ENCODE measurements at places on chromosomes 12 and 14.

DNA sequence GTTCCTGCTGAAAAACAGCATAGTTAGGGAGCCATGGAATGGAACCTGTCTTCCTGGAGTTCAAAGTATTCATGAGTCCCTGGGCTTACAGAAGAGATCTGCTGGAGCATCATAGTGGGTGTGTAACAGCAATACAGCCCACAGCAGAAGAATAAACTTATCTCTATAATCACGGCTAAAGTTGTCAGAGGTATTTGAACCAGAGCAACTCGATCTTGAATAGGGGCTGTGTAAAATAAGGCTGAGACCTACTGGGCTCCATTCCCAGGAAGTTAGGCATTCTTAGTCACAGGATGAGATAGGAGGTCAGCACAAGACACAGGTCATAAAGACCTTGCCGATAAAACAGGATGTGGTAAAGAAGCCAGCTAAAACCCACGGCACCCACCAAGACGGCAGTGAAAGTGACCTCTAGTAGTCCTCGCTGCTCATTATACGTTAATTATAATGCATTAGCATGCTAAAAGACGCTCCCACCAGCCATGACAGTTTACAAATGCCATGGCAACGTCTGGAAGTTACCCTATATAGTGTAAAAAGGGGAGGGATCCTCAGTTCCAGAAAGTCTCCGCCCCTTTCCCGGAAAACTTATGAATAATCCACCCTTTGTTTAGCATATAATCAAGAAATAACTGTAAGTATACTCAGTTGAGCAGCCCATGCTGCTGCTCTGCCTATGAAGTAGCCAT is 223.4 kb downstream of the PCNX1 start:
- no peak for DNase-seq

DNA sequence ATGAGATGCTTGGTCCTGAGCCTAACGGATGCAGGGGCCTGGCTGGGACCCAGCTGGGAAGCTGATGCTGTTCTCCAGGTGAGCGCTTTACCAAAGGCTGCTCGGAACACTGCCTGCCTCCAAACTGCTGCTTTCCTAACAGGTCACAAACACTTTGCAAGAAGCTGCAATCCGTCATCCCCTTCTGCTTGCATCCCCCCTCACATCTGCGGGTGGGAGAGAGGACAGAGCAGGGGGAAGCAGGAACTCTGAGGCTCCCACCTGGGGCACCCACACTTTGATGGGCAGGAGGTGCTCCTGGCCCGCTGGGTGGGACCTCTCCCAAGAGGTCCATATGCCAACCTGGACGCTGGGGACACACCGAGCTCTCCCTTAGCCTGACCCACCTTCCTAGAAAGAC is 24.9 kb upstream of the PPP2R5C start:
- no peak for DNase-seq

DNA sequence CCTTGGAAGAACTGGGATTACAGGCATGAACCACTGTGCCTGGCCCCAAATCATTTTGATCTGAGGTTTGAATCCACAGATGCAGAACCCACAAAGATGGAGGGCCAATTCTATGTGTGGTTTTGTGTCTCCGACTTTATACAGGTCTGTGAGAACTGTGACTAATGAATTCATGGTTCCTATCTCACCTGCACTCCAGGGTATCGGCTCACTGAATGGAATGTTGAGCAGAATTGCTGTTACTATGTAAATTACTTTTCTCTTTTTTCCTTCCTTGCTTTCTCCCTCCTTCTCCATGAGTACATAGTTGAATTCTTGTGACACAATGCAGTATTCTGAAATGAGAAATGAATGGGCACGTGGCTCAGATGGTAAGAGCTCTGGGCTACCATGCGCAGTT is 21.1 kb upstream of the GALNT16 start:
- no peak for DNase-seq

GRCh38 chr14:95815226-95815690 is 61.4 kb upstream of the TUNAR start:
- no peak for DNase-seq

DNA sequence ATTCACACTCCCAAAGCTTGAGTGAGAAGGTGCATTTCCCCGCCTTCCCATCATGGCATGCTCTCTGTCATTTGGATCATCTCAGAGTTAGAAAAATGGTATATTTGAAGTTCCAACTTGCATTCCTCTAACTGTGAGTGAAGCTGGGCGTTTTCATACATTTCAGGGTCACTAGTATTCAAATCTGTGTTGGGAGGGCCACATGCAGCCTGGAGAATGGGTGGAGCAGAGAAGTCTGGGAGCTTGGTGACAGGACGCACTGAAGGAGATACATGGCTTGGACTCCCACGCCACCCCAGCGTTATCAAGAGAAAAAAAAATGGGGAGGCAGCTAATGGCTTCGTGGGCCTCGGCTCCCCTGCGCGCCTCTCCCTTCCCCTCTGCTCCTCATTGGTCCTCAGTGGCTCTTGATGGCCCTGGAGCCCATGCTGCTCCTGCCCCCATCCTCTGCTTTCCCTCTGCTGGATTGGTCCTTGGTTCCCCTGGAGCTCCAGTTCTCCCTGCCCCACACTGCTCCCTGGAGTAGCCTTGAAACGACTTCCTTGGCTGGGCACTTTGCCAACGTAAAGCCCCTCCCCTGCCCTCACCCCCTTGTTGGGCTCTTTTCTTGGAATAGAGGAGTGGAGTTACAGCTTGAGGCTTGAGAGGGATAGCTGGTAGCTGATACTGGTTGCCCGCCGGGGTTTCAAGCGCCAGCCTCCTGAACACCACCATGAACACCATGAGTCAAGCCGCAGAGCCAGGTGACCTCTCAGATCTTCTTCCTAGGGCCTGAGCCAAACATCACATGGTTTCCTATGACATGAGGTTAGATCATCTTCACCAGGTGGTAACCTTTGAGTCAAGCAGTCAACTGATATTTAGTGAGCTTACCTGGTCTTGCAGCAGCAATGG is 139.6 kb downstream of the PRKCH start:
- DNase-seq: peak; percentile 72

DNA sequence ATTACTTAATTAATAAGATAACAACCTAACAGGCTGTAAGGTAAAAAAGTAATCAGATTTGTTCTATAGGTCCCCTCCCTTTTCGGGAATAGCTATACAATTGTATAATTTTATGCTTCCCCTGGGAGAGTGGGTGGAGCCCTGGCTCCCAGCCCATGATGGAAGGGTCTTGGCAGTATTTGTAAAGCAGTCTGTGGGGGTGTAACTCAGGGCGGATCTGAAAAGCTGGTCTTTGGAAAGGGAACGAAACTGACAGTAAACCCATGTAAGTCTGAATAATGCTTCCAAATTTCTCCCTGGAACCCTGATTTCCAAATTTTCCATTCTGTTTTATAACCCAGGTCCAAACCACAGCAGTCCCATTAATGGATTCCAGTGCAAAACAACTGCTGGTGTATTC is 110.4 kb downstream of the DAD1 start:
- no peak for DNase-seq

- DNase-seq: no peak
These were observed 22.5 kb downstream of the SH2B3 start for GRCh38 chr12:111428081-111428727.

- no peak for DNase-seq
These were observed 135.7 kb upstream of the PWP1 start for GRCh38 chr12:107549651-107550480.

- no peak for DNase-seq
These were observed 40.8 kb upstream of the PNMA1 start for GRCh38 chr14:73754911-73755360.

- no peak for DNase-seq
These were observed 23.9 kb downstream of the DUSP6 start for GRCh38 chr12:89328151-89329030.

DNA sequence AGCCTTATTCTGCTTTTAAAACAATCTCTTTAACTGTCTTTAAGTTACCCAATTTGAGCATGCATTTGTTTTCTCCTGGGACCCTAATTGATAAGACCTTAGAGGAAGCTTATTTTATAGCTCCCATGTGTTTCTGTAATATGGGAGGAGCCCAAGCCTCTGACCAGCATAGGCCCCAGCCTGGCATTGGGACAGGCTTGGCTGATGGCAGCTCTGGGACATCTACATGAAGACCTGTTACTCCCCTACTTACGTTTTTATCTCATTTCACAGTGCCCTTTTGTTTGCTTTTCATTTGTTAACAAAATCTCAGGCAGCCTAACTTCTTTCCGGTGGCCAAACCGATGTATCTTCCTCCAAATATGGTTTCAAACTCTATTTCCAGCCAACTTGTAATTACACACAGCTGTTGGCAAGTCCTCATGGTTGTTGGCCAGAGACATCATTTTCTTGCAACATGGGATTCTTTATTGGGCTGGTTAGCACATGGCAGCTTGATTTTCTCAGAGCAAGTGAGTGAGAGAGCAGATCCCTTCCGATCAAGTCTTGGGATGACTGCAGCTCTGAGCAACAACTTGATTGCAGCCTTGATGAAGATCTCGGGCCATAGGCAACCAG is 1117.5 kb downstream of the AACS start:
- no peak for DNase-seq

DNA sequence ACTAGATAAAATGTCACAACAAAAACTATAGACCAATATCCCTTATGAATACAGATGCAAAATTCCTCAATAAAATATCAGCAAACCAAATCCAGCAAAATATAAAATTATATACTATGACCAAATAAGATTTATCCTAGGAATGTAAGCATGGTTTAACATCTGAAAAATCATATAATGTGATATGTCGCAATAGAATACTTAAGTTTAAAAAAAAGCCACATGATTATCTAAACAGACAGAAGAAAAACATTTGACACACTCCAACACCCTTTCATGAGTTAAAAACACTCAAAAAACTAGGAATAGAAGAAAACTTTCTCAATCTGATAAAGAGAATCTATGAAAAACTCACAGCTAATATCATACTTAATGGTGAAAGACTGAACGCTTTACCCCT is 20.3 kb downstream of the ANGEL1 start:
- no peak for DNase-seq

GRCh38 chr14:22180045-22180444 is 409.0 kb downstream of the DAD1 start:
- no peak for DNase-seq

GRCh38 chr12:66942741-66943465 is 264.0 kb upstream of the GRIP1 start:
- DNase-seq: no peak

- DNase-seq: no peak
These were observed 117.7 kb downstream of the ADCK1 start for GRCh38 chr14:77917491-77918201.

- no peak for DNase-seq
These were observed 37.1 kb downstream of the LMO3 start for GRCh38 chr12:16568873-16569272.

DNA sequence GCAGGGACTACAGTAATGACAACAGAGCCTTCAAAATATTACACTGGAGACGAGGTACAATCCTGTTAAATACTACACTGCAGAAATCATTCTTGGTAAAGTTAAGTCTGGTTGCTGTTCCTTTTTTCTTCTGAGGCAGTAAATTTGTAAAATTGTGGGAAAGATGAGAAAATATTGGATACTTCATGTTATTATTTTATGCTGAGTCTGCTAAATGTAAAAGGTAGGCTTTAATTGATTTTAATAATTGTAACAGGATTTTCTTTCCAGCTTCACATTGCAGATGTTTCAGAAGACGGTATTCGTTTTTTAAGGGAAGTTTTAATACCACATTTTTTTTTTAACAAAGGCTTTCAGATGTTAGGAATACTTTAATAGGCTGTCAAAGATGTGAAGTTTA is 62.6 kb downstream of the WASHC4 start:
- DNase-seq: no peak

DNA sequence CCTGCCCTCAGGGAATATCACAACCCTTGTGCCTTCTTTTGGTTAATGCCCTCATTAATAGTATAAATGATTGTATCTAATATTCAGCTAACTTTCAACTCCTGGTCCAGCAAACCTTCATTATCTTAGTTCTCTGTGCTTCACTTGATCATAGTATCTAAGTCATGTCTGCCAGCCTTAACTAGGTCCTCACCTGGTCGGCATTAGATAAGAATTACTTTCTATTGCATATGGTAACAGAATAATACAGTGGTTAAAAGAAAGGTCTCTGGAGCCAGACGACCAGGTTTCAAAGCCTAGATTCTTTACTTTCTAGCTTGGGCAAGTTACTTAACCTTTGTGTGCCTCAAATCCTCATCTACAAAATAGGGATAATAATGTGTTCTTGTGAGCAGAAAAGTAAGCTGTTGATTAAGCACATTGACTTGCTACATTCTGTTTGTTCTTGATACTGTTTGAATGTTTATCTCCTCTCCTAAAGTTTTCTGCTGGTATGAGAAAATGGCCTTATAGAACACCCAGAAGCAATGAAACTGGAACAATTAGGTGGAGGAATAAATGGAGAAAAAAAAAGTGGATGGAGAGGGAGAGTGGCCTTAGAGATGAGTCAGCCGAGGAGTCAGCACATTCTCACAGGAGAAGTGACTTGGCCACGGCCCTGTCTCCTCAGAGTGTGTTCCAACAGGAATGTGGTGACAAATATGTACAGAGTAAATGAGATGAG is 176.1 kb downstream of the SLC25A21 start:
- DNase-seq: no peak

GRCh38 chr14:95537298-95538089 is 2.6 kb downstream of the GLRX5 start:
- DNase-seq: no peak

- no peak for DNase-seq
These were observed 2.7 kb downstream of the CLEC12A start for GRCh38 chr12:9973949-9974348.

GRCh38 chr12:77089686-77090220 is 24.4 kb upstream of the E2F7 start:
- DNase-seq: no peak

DNA sequence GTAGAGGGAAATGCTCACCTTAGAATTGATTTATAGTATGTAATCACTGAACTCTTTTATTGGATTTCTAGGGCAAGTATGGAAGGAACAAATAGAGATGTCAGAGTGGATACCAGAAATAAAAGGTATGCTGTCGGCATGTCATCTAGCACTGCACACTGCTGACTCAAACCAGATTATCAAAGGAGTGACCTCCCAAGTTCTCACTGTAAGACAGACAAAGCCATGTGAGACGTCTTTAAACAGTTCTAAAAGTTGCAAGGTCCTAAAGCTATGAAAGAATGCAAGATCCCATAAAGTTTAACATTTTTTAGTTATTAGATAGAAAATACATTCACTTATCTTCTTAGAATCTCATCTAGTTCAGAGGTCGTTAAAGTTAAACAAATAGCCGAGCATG is 70.0 kb upstream of the CPM start:
- DNase-seq: no peak

GRCh38 chr12:106118-106591 is 39.6 kb downstream of the IQSEC3 start:
- no peak for DNase-seq

GRCh38 chr12:4432878-4433744 is 12.5 kb downstream of the FGF6 start:
- DNase-seq: no peak

GRCh38 chr12:49662998-49663843 is 39.9 kb downstream of the PRPF40B start:
- DNase-seq: peak; percentile 84

- no peak for DNase-seq
These were observed 68.1 kb downstream of the ITPK1 start for GRCh38 chr14:93047661-93048060.

GRCh38 chr12:117590999-117591398 is 229.6 kb upstream of the NOS1 start:
- DNase-seq: no peak

Measured in CD4-positive, alpha-beta T cell treated with Interleukin-2 at 100 ng/mL for 4 hours (primary cell).